ENCODE measurements at places on chromosomes 12 and 14.

DNA sequence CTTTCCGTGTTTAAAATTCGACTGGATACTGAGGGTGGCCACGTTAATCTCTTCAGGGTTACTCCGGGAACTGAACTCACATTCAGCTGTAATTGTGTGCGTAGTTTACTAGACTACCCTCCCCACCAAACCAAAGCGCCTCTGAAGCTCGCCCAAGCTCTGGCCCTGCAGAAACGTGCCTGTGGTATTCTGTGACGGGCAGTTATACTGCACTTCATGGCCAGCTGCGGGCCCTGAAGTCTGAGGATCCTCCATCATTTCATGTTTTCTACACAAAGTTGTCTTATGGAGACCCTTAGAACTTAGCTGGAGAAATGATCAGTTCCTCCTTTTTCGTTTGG is 688 bp downstream of the ZNF26 start:
- DNase-seq: no peak

DNA sequence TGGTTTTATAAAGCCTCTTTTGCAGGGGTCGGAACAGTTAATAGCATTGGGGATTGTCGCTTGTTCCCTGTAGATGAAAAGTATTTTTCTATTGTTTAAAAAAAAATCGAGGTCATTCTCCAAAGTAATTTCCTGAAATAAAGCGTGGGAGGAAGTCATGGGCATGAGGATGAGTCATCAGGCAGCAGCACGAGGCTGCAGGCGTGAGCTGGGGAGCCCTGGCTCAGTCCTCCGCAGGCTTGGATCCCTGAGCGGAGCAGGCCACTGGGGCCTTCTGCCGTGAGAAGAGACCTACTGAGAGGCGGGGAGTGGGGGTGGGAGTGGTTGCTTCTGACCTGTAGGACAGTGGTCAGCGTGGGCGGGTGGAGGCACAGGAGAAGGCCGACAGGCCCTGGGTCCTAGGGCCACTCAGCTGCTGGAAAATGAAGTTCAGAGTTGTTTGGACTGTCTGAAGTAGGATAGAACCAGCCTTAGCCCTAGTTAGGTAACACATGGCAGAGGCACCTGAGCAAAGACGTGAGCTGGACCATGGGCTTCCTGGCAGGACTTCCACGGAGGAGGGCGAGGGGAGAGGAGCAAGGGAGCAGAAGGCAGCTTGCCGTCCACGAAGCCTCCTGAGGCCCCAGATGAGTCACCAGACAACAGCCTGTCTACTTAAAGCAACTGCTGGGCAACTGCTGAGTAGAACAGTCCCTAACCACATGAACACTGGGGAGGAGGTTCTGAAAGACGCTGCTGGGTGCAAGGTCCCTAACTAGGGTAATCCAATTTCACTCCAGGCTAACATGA is 21.1 kb upstream of the LGALS3 start:
- DNase-seq: no peak

DNA sequence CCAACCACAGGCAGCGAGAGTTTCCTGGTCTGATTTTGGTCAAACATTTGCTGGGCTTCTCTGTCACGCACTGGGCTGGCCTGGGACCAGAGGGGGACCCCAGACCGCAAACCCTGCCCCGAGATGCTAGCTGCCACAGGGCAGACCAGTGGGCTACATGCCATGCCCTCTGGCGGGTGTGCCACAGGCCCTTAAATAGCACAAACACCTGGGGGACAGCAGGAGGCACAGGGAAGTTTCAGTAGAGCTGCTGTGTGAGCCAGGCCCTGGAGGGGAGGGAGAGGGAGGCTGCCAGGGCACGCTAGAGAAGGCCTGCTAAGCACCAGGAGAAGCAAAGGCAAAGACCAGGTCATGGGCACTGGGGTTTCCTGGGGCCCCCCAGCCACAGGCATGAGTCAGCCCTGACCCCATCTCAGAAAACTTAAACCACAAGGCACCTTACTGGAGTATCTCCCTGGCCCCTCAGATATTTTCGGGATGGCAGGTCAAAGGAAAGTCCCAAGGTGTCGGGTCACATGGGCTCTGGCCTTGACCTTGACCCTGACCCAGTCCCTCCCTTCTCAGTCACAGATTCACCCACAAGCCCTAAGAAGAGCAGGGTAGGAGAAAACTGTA is 29.2 kb downstream of the ITPK1 start:
- no peak for DNase-seq

DNA sequence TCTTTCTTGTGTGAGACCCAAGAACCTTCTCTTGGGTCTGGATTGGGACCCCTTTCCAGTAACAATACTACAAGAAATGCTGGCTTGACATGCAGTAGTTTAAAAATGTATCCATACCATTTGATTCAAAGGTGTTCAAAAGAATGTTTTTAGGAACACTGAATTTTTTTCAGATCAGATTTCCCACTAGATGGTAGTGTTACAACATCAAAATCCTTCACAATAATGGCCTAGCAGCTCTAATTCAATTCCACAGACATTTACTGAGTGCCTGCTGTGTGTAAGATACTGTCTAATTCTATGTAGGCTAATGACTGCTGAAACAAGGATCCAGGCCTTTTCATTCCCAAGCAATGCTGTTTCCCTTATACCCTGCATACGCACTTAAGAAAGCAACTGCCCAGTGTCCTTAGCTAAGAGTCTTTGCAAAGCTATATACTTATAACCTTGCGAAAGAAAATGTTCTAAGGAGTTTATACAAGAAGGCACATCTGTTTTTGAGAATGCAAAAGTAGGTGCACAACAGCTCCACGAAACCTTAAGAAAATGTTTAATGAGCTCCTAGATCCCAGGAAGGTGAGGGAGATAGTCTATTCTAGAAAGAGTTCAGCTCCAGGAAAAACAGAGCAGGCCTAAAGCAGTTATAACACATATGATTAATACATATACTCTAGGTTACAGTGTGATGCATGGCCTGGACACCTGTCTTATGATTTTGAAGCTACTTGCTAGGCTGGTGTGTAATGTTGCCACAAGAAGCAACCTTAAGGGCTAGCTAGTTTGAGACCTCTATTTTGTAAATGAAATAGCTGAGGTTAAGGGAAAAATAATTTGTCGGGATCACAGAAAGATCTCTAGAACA is 50.9 kb upstream of the PKP2 start:
- DNase-seq: peak; percentile 27

- no peak for DNase-seq
These were observed 2.9 kb downstream of the GLIPR1 start for GRCh38 chr12:75483431-75483830.

GRCh38 chr12:22361785-22362184 is 27.3 kb upstream of the ST8SIA1 start:
- DNase-seq: no peak

DNA sequence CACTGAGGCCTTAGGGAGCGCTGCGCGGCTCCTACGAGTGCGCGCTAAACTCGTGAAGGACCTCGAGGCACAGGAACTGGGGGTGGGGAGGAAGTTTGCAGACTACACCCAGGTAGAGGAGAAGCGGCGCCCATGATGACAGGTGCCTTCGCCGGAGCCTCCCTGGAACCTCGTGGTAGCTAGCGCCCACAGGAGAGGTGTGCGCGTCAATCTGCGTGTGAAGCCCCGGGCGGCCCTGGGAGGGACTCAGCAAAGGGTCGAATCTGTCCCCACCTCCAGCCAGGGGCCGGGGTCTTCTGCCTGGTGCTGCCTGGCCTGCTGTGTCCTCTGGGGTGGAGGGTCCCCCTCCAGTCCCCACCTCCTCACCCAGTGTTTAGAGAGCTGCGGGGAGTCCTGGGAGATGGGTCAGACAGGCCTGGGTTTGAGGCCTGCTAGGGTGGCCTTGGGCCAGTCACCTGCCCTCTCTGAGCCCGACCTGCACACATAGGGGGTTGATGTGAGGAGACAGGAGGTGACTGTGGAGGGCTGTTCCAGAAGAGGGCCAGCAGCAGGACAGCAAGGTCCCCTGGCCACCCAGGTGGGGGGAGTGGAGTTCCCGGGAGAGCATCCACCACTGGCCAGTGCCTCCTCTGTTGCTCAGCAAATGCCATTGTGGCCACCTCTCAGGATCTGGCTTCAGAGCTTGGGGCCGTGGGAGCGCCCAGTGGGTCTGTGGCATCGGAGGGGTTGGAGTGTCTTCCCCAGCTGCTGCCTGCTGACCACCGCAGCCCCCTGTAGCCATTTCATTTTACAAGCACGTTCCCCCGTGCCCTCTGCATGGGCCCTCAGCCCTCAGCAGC is 20.2 kb upstream of the KIF26A start:
- no peak for DNase-seq

GRCh38 chr12:48036818-48037217 is 32.5 kb upstream of the COL2A1 start:
- DNase-seq: no peak

DNA sequence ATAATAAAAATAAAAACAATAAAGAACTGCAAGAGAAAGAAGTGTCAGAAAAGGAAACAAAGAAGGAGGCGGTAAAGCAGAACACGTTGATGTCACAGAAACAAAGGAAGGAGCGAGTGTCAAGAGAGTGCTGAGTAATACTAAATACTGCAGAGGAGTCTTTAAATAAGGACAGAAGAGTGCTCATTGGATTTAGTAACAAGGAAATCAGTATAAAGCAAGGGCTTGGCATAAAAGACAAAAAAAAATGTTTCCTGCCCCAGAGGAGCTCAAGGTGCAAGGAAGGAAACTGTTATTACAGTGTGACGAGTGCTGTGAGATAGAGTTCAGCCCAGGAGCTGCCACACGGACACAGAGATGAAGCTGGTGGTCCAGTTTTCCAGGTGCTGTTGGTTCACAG is 8.4 kb upstream of the TUBA1A start:
- DNase-seq: no peak

- DNase-seq: no peak
These were observed 58.8 kb downstream of the TECPR2 start for GRCh38 chr14:102421411-102422057.

DNA sequence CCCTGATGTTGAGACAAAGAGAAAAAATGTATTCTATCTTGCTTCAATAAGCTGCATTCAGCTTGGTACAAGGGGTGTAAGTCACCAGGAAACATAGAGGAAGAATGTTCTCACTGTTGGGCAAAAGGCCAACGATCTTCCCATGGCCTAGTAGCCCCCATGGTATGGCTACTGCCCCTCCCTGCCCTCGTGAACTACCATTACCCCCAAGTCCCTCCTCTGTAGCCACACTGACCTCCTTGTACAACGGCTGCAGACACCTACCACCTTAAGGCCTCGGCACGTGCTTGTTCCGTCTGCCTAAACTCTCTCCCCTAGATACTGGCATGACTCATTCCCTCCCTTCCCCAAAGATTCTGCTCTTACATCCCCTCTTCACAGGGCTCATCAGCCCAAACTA is 81.9 kb upstream of the ANO2 start:
- no peak for DNase-seq

DNA sequence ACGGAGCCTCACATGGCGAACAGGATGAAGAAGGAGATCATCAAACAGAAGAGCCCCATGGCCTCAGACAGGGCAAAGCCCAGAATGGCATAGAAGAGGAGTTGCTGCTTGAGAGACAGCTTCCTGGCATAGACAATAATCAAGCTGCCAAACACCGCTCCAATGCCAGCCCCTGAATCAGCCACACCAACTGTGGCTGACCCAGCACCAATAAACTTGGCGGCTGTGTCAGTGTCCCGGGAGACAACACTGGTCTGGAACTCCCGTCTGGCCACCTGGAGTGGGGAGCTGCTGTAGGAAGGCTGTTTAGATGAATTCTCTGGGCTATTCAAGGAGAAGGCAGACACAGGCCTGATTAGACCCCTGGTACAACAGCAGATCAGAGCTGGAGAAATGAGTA is 100.1 kb downstream of the HEATR5A start:
- DNase-seq: no peak

DNA sequence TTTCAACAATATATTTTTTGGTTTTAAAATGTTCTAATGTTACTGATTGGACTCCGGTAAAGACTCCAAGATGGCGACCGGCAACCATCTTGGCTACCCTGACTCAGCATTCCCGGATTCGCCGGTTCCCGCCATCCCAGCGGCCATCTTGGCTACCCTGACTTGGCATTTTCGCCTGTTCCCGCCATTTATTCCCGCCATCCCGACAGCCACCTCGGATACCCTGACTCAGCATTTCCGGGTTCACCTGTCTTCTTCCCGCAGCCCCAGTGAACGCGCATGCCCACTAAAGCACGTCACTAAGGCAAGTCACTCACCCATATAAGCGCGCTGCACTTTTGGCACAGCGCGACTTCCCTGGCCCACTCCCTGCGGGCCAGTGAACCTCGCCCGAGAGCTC is 9.0 kb upstream of the LRFN5 start:
- DNase-seq: no peak

DNA sequence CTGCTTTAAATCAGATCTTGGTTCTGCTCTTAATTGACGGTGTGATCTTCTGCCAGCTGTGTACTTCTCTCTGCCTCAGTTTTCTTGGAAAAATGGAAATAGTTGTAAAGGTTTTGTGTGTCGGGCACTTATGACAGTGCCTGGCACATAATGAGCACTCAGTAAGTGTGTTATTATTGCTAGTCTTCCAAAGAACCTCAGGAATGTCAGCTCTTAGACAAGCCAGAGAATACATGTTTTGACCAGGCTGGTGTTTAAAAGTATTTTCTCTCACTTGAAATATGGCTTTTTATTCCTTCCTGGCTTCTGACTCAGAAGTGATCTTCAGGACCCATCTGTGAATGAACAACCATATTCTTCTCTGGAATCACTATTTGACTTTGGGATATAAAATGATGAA is 304.1 kb downstream of the SNAPC1 start:
- no peak for DNase-seq
